CD4-positive, alpha-beta T cell treated with Interleukin-12 subunit alpha and Interleukin-12 subunit beta, for 1 hour (primary cell): ENCODE measurements at places on chromosomes 2 and 18.
A peak's percentile ranks its signal among the peaks of the same experiment; 100 is the strongest.

- peak; percentile 24 for DNase-seq
Observed at GRCh38 chr2:71130905-71131244, 441 bp downstream of the MPHOSPH10 start.

DNA sequence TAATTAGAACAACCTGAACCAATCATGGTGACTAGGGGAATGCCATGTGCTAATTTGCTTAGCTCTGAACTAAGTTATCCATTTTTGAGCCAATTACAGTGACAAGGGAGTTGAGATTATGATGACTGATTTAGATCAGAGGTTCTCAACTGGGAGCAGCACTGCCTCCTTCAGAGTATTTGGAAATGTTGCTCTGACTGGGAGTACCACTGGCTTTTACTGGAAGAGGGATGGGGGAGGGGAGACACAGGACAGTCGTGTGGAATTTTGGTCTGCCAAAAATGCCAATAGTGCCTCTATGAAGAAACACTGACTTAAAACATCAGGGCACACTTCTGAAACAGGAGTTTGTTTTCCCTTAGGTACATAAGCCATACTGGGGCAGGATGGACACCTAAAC is 48.1 kb upstream of the VPS54 start:
- no peak for DNase-seq

DNA sequence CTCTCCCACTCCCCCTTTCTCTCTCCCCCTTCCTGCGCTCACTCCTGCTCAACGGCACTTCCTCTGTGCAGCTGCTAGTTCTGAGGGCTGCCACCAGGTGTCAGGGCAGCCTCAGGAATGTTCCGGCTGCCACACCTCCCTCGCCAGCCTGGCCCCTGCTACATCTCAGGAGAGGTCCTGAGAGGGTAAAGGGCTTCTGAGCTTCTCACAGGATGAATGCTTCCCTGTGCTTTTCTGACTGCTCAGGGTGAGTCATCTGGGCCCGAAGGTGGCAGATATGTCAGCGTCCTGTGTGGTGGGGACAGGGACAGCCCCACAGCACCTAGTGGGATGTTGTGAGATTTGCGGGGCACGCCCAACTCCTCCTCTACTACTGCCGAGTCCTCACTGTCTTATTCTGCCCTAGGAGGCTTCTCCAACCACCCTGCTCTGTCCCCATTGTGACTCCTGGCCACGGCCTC is 49.0 kb downstream of the PLEKHB2 start:
- peak; percentile 72 for DNase-seq

GRCh38 chr2:118049816-118050140 is 35.9 kb upstream of the CCDC93 start:
- DNase-seq = no peak

GRCh38 chr2:72985891-72986683 is 68.8 kb downstream of the EMX1 start:
- no peak for DNase-seq

DNA sequence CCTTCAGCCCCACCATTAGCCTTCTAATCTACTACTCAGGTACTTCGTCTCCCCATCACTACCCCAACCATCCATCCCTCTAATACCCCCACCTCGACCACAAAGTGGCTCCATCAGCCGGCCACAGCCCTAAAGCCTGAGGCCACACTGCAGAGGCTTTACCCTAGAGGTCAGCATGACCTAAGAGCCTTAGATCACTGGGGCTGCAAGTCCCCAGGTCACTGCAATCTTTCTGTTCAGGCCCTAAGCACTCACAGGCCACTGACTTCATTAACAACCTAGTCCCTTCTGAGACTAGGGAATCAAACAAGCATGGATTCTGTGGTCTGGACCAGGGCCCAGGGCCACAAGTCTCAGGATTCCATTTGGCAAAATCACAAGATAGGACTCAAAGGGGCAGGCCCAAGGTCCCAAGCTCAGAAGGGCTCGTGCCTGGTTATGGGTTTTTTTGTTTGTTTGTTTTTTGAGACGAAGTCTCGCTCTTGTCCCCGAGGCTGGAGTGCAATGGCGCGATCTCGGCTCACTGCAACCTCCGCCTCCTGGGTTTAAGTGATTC is 37.0 kb upstream of the PKDCC start:
- no peak for DNase-seq

- no peak for DNase-seq
Observed at GRCh38 chr2:140185076-140185475, 1404.9 kb upstream of the NXPH2 start.

- DNase-seq = no peak
Observed at GRCh38 chr2:163247156-163247846, 408.7 kb upstream of the KCNH7 start.

- no peak for DNase-seq
Observed at GRCh38 chr18:11951390-11951851, 29.9 kb upstream of the IMPA2 start.

GRCh38 chr2:142190805-142191204 is 60.0 kb upstream of the LRP1B start:
- no peak for DNase-seq

GRCh38 chr18:9421901-9422327 is 53.4 kb upstream of the RALBP1 start:
- no peak for DNase-seq

DNA sequence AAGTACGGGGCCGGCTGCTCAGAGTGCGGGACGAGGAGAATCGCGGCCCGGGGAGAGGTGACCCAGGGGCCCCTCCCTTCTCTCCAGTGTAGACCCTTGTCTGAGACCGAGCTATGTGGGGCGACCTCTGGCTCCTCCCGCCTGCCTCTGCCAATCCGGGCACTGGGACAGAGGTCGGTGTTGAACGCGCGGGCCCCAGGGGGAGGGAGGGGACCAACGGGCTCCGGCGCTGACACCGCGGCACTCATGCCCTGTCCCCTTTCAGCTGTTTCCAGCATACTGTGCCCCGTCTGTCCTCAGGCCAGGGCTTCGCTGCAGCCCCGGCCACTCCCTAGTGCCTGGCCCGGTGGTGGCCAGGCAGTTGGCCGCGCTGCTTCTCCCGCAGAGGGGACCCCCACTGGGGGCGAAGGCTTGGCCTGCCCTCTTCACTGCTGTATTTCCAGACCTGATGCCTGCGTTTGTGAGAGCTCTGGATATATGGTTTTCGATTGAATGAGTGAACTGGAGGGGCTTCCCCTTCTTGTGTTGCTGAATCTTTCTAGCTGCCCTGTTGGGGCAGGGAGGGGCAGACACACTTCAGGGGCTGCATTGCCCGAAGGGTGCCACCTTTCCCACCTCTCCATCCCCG is 809 bp downstream of the DBI start:
- DNase-seq = peak; percentile 31

GRCh38 chr2:85394976-85395375 is 15.2 kb downstream of the CAPG start:
- DNase-seq = no peak

DNA sequence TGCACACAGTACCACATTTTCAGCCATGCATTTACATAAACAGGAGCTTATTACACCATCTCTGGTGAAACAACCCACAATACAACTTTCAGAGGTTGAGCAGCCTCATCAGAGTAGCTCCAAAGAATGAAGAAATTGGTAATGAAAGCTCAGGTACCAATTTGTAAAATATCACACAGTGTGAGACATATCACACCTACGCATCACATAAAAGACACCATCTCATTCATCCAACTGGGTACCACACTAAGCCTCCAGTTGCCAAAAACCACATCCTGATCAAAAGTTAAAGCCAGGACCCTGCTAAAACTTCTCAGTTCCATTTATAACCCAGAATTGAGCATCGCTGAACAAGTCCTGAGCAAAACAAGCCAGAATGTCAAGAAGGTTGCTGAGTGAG is 4.6 kb downstream of the TMEM163 start:
- DNase-seq = no peak

GRCh38 chr18:48186131-48186766 is 222.9 kb downstream of the ZBTB7C start:
- no peak for DNase-seq

DNA sequence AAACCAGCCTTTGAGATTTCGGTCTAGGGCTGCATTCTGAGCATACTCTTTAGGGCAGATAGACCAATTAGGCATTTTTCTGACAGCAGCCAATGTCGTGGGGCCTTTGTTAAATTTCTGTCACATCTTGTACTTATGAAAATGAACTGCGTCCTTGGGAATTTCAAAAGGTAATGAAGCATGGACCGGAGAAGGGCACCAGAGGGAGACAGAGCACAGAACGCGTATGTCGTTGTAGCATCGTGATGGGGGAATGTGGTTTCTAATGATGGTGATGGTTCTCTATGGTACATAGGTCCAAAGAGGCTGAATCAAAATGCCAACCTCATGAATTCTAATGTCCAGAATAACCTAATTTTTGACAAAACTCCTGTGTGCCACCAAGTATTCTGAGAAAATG is 483.9 kb upstream of the CRIM1 start:
- DNase-seq = no peak

- no peak for DNase-seq
Observed at GRCh38 chr2:40199771-40200170, 252.1 kb downstream of the SLC8A1 start.

- DNase-seq = no peak
Observed at GRCh38 chr18:60096428-60096827, 196.6 kb downstream of the PMAIP1 start.

DNA sequence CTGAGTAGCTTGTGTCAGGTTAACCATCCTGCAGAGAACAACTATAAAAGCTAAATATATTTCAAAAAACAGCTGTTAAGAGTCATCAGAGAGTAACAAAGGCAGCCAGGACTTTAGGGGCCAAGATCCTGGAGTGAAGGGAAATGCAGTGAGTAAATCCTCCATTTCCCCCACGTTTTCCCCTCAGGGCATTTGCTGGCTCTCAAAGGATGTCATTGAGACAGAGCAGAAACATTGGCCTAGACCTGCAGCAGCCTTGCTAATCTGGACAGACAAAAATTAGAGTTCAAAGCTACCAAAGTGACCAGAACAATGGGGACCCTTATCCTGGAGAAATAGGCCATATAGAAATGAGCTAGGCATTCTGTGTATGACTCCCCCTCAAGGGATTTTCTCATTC is 21.1 kb upstream of the KLHL29 start:
- DNase-seq = no peak

GRCh38 chr18:43635397-43635796 is 358.1 kb upstream of the SYT4 start:
- DNase-seq = no peak

DNA sequence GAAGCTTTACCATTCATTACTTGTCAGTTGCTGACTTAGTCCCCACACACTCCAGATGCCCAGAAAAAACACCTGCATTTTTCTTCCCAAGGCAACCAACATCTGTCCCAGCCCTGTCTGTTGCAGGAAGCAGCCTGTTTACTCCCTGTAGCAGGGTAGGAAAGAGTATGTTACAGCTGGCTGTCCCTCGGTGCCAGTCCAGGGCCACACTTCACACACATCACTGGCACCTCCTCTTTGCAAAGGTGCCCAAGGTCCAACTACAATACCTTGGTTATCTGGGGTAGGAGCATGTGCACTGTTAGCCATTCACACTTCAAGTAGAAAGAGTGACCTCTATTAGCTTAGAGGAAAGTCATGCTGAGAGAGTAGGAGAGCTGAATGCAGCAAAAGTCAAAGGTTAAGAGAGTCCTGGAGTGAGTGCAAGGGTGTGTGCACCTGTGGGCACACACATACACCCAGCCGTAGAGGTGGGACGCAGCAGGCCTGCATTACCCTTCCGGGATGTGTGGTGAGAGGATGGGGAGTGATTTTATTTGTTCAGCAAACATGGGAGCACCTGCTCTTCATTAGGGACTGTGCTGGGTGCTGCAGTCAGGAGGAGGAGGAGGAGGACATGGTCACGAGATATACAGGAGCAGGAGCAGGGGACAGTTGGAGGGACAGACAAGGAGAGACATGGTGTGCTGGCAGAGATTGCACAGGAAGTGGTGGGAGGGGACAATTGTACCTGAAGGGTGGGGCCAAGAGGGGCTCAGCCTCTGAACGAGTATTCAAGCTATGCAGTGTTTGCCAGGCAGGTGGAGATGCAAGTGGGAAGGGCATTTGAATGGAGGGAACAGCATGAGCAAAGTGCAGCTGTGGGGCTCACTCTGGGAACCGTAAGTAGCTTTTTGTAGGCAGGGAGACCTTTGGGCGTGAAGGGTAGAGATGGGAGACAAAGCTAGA is 69.8 kb downstream of the TSN start:
- DNase-seq = no peak

- DNase-seq = no peak
Observed at GRCh38 chr2:63680455-63680854, 91.7 kb downstream of the MDH1 start.

- no peak for DNase-seq
Observed at GRCh38 chr18:12329125-12329698, 21.2 kb downstream of the TUBB6 start.

- DNase-seq = no peak
Observed at GRCh38 chr2:37052600-37053332, 31.4 kb downstream of the HEATR5B start.

DNA sequence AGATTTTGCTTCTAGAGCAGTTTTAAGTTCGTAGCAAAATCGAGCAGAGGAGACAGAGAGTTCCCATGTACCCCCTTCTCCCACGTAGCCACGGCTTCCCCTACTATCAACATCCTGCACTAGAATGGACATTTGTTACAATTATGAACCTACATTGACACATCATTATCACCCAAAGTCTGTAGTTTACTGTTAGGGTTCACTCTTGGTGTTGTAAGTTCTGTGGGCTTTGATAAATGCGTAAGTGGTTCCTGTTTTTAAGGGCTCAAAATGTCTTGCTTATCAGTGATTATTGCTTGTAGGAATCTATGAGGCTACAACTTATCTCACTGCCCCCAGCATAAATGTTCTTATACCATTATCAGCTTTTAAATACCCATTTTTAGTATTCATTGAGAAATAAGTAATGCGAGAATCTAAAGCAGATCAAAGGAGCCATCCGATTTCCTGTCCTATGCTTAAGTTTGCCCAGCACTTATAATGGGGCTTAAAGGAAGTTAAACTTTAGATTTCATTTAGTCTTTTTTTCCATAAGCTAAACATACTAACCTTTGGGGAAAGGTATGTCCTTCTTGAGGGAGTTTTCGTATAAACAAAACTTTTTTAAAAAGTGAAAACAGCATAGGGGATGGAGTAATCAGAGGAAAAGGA is 118.7 kb downstream of the HAUS1 start:
- DNase-seq = peak; percentile 10

- DNase-seq = no peak
Observed at GRCh38 chr2:75800456-75800855, 89.7 kb upstream of the GCFC2 start.
